Kidney (tissue), 22 donors: ENCODE measurements at places on chromosomes 7 and 10. TPM values are rescaled to one million over a fixed set of nuclear protein-coding genes. Genes with fewer than 3 reads are reported as not detected.

SVOPL gene
- 5.1 TPM for polyA plus RNA-seq

- DNase-seq, result peak; percentile 89
Measured at GRCh38 chr7:151875942-151876898, 695 bp downstream of the PRKAG2 start.

DNA sequence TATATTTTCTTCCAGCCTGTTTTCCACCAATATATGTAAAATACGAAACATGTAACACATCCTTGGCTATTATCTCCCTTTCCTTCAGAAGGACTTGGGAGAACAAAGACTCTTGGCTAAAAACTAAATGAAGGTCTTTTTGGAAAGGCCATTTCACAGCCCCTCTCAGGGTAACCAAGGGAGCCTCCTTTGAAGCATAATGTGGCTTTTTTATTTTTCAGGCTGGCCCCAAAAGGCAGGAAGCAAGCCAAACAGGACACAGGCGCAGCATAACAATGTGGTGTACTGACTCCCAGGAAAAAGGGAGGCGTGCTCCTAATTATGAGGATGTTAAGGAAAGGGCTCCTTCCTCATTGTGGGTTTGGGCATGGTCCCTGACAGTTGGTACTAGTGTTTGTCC is 30.3 kb upstream of the CCSER2 start:
- DNase-seq, result no peak

LRIT1 gene
- polyA plus RNA-seq, result not detected

DNA sequence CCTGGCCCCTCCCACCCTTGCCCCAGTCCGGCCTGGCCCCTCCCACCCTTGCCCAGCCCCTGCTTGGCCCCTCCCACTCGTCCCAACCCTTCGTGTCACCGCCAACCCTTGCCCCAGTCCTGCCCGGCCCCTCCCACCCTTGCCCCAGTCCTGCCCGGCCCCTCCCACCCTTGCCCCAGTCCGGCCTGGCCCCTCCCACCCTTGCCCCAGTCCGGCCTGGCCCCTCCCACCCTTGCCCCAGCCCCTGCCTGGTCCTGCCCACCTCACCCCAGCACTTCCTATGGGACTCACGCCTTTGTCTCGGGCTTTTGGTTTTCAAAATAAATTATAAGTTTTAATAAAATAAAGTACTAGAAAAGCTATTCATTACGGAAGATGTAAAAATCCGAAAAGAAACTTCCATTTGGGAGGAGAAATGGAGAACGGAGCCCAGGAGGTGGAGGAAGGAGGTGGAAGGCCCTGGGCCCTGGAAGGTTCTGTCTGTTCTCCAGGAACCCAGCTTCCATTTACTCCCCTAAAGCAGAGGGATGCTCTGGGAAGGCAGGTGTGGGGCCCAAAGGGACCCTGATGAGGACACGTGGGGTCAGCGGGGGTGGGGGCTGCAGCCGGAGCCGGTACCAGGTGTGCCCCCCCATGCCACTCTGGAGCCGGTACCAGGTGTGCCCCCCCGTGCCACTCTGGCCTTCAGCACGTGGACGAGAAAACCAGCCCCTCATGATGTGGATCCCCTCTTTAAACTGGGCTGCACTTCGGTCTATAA is 52.2 kb downstream of the PWWP2B start:
- no peak for DNase-seq

- DNase-seq, result no peak
Measured at GRCh38 chr7:156919132-156919713, 26.2 kb upstream of the LMBR1 start.

GRCh38 chr7:2231992-2232765 is 566 bp downstream of the MAD1L1 start:
- DNase-seq, result peak; percentile 29

ACBD7 gene
- polyA plus RNA-seq, result 0.56 TPM

INTS1 gene
- polyA plus RNA-seq, result 62.8 TPM

GRCh38 chr7:32643194-32643593 is 147.9 kb downstream of the AVL9 start:
- DNase-seq, result no peak

DNA sequence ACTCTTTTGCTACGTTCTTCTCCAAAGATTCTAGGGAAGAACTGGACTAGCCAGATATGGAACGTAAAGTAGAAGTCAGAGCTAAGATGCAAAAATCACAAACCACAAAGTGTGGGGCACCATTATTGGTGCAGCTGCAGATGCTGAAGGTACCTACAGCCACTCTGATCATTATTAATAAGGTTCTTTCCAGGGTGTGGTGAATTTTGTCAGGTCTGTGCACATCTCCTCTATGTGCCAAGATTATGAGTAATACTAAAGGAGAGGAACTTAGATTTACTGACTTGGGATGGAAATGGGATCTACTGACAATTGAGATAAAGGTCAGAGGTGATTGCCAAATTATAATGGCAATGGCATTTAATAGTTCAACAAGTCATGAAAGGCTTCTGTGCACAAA is 148.2 kb downstream of the RAPGEF5 start:
- no peak for DNase-seq

- DNase-seq, result peak; percentile 64
Measured at GRCh38 chr10:100736144-100736808, 9.1 kb upstream of the PAX2 start.

GRCh38 chr7:84176716-84177115 is 17.9 kb downstream of the SEMA3A start:
- DNase-seq, result no peak

DNA sequence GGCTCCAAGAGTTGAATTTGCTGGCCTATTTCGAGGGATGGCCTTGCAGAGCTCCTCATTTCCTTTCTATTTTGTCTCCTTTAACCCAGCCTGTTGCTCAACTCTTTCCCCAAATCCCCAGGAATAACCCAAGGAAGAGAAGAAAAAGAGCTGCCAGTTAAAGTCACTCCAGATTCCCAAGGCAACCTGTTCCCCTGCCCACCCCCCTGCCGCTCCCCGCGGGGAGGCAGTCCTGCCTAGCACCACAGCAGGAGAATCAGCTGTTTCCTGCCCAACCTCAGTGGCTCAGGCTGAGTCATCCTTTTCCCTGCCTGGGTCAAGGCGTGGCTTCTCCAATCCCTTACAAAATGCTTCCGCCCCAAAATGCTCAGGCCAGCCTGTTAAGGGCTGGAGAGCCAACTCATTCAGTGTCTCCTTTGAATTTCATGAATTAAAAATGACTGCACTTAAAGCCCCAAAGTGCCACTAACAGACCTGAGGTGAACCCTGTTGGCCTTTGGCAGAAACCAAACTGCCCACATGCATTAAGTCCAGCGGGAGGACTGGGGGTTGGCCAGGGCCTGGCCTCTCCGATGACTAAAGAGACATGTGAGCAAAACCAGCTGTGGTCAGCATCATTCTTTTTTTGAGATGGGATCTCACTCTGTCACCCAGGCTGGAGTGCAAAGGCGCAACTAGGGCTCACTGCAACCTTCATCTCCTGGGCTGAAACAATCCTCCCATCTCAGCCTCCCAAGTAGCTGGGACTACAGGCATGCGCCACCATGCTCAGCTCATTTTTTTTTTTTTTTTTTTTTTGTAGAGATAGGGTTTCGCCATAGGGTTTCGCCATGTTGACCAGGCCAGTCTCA is 83.2 kb upstream of the KIF5B start:
- peak; percentile 92 for DNase-seq

GRCh38 chr7:158001621-158002320 is 585.9 kb downstream of the PTPRN2 start:
- DNase-seq, result no peak

DNA sequence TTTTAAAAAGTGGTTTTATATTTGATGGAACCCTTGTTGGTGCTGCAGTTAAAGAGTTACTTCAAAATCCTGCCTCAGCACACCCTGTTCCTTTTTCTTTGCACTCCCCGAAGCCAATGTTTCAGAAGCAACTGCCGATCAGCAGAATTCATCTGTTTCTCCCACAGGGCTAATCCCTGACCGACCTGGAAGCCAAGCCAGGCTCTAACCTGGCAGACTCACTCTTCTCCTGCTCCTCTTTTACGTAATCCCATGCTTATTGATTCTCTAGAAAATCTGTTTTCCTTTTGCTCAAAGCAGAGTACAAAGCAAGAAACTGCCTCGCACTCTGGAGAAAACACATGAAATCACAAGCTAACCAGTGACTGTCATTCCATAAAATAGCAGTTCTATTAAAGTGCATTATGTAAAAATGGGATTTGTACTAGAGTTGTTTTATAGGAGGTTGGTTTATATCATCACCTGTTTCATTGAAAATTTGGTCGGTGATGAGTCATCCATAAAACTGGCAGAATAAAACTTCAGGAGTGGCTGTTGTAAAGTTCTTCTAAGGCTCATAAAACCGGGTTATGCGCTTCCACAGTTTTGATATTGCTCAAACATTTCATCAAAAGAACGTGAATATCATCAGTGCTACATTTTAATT is 99.9 kb downstream of the CNTNAP2 start:
- no peak for DNase-seq

AGBL3 gene
- polyA plus RNA-seq, result 2.1 TPM

DNA sequence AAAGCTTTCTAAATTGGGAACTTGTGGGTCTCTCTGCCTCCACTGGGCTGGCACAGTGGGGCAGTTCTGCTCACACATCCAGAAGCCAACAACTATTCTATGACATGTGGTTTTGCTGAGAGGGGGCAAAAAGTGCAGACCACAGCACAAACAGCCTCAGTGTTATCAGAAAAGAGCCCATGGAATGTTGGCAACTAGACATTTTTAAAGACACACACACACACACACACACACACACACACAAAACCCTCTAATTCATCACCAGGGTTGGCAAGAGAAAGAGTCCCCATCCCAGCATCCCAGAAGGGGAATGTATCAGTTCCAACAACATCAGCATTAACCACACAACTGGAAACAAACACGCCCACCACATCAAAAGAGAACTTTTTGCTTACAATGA is 117.1 kb downstream of the FGFR2 start:
- no peak for DNase-seq

- DNase-seq, result no peak
Measured at GRCh38 chr10:87696922-87697745, 37.5 kb downstream of the PAPSS2 start.

DNA sequence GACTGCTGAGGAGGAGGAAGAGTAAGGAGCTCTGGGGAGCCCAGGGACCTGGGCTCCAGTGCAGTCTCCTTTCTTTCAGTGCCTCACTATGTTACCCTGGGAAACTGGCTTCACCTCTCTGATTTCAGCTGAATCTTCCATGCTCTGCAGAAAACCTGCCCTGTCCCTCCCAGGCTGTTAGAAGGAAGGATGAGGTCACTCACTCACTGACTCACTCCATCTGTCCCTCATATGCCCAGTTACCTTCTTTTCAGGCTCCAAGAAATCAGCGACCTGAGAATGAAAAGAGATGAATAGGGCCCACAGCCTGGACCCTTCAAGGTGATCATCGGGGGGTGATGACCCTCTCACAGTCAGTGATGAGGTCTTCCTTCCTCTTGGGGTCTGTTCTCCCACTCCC is 481 bp downstream of the SFTPA2 start:
- no peak for DNase-seq

DNA sequence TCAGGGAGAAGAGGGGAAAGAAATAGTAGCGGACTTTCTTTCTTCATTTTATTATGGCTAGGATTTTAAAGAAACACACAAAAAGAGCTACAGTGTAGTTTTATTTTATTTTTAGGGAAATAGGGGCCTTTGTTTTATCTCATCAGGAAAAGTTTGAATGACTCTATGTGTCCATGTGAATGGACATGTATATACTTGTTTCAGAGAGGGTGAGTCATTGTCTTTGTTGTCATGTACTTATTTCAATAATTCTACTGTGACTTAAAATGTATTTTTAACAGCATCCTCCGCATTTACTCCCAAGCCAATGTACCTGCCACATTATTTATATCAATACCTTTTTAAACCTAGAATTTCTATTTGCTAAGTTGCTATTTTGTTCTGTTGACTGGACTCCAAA is 569.5 kb downstream of the SORCS3 start:
- DNase-seq, result no peak

DNA sequence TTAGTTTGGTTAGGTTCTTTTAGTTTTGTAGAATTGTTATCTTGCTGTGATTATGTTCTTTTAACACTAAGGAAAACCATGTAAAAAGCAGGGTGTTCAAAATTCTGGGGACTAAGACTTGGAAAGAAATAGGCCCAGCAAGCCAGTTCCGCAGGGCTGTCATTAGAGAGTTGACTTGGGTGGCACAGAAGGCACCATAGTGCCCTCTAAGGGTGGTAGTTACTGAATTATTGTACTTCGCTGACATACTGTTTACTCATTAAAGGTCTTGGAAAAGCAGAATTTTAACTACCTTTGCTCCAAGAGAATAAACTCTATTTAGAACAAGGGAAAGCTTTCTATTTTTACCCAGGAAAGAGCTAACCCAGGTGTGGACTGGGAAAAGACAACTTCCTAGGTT is 86.5 kb downstream of the OTUD1 start:
- peak; percentile 30 for DNase-seq

GRCh38 chr7:88276605-88277153 is 30.0 kb downstream of the STEAP4 start:
- no peak for DNase-seq

ZNF804B gene
- polyA plus RNA-seq, result not detected

ITPRID1 gene
- polyA plus RNA-seq, result not detected

DNA sequence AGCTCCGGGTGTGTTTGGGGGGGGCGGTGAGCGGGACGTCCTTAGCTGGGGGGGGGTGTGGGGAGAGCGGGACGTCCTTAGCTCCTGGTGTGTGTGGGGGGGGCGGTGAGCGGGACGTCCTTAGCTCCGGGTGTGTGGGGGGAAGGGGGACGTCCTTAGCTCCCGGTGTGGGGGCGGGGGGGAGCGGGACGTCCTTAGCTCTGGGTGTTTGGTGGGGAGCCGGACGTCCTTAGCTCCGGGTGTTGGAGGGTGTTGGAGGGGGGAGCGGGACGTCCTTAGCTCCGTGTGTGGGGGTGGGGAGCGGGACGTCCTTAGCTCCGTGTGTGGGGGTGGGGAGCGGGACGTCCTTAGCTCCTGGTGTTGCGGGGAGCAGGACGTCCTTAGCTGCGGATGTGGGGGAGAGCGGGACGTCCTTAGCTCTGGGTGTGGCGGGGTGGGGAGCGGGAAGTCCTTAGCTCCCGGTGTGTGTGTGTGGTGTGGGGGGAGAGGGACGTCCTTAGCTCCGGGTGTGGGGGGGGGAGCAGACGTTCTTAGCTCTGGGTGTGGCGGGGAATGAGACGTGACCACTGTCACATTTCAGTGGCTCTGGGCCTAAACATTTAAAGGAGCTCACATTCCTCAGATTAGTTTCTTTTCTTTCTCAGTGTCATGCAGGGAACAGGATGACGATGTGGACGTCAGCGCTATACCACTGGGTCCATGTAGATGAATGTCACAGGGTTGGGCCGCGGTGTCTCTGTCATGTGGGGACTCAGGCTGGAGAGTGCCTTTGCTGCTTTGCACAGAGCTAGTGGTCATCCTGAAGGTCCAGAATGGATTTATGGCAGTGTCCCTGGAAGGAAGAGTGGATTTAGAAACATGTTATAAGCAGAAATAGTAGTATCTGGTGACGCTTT is 7.5 kb downstream of the DYNC2I1 start:
- peak; percentile 83 for DNase-seq

GRCh38 chr10:86224354-86225102 is 142.1 kb downstream of the GRID1 start:
- peak; percentile 26 for DNase-seq

- no peak for DNase-seq
Measured at GRCh38 chr7:112190120-112190519, 16.1 kb downstream of the DOCK4 start.

AKR1C4 gene
- not detected for polyA plus RNA-seq

HKDC1 gene
- polyA plus RNA-seq, result 8.3 TPM

C10orf143 gene
- 9.2 TPM for polyA plus RNA-seq

HMX3 gene
- not detected for polyA plus RNA-seq
